ENCODE measurements at places on chromosomes 11 and 22. TPM values are rescaled to one million over a fixed set of nuclear protein-coding genes. Genes with fewer than 3 reads are reported as not detected.

GRCh38 chr11:692824-693414 lies 2.1 kb downstream of the DEAF1 start:
- peak overlapping the region; percentile 66 for H3K27ac ChIP-seq
- H3K4me3 ChIP-seq = no peak overlapping the region
- peaks cover 26% of the 10 kb centered on the region for H3K36me3 ChIP-seq
- DNase-seq = no peak
- H3K4me1 ChIP-seq = peaks cover 27% of the 10 kb centered on the region
- H3K27me3 ChIP-seq = no peaks in the 10 kb centered on the region

- no peaks in the 10 kb centered on the region for H3K36me3 ChIP-seq
- H3K27ac ChIP-seq = no peak overlapping the region
- peaks cover 8% of the 10 kb centered on the region for H3K4me1 ChIP-seq
- no peak for DNase-seq
These were observed 42.6 kb upstream of the TUB start for GRCh38 chr11:8038393-8038792.

DNA sequence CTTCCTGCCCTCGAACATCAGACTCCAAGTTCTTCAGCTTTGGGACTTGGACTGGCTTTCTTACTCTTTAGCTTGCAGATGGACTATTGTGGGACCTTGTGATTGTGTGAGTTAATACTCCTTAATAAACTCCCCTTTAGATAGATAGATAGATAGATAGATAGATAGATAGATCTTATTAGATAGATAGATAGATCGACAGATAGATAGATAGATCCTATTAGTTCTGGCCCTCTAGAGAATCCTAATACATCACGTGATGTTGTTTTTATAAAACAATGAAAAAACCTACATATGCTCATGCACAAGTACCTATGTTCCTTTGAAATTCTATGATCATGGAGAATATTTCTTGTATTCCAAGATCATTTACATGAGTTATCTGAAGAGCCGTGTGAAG lies 23.9 kb downstream of the APOBEC3H start:
- H3K4me1 ChIP-seq = no peaks in the 10 kb centered on the region
- no peak for DNase-seq
- no peaks in the 10 kb centered on the region for H3K36me3 ChIP-seq
- no peak overlapping the region for H3K4me3 ChIP-seq
- no peak overlapping the region for H3K27ac ChIP-seq

DNA sequence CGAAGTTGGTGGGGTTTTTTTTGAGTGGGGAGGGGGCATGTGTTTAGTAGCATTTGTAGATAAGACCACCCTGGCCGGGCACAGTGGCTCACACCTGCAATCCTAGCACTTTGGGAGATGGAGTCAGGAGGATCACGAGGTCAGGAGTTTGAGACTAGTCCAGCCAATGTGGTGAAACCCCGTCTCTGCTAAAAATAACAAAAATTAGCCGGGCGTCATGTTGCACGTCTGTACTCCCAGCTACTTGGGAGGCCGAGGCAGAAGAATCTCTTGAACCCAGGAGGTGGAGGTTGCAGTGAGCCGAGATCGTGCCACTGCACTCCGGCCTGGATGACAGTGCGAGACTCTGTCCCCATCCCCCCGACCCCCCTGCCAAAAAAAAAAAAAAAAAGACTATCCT lies 34.6 kb downstream of the CECR2 start:
- peaks cover 12% of the 10 kb centered on the region for H3K4me1 ChIP-seq
- no peak overlapping the region for H3K4me3 ChIP-seq
- H3K27ac ChIP-seq = no peak overlapping the region
- H3K27me3 ChIP-seq = no peaks in the 10 kb centered on the region
- peak; percentile 38 for DNase-seq
- no peaks in the 10 kb centered on the region for H3K36me3 ChIP-seq

DNA sequence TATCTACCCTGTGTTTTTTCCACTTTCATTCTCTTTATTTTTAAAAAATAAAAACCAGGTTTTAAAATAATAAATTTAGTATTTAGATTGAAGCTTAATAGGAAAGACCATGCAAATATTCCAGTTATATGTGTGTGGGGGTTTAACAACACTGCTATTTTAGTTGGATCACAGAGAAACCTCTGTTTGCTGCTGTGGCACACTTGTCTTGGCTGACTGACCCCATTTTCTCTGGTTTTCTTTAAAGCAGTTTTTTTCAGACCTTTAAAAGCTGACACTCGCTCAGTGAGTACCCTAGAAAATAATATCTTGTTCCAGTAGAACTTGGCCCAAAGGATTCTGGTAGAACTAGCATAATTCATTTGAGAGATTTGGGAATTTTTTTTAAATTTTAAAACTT lies 31.6 kb downstream of the ACER3 start:
- no peaks in the 10 kb centered on the region for H3K36me3 ChIP-seq
- no peak overlapping the region for H3K27ac ChIP-seq

- no peaks in the 10 kb centered on the region for H3K27me3 ChIP-seq
- no peaks in the 10 kb centered on the region for H3K4me1 ChIP-seq
- no peaks in the 10 kb centered on the region for H3K36me3 ChIP-seq
- no peak overlapping the region for H3K4me3 ChIP-seq
- H3K27ac ChIP-seq = no peak overlapping the region
These were observed 85.0 kb downstream of the CD44 start for GRCh38 chr11:35223991-35224390.

DNA sequence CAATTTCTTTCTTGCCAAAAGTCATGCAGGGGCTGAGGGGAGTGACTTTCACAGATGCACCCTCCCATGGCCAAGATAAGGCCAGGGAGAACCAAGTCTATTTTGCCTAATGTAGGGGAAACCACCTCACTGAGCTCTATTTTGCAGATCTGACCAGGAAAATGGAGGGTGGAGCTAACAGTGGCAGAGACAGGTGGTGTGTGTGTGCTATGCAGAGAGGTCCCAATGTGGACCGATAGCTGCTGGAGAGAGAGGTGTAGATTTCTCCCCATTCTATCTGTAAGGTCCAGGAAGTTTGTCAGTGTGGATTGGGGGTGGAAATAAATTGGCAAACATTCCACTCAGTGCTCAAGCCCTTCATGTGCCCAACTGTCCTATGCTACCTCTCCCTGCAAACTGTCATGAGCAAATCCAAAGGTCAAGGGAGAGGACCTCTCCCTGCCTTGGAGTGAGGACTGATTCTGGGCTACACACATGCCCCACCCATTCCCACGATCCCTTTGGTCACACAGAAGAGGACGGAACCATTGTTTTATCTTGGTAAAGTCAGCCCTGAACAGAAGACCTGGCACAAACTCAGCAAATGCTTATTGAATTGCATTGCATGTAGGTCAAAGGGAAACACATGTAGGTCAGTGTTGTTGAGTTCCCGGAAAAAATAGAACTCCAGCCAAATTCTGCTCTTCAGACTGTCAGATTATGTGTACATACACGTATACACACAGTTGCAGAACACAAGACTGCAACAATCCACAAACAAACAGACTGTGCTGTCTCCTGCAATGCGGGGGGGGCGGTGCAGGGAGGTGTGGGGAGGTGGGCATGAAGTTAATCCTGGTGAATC lies 65.9 kb downstream of the C11orf58 start:
- no peaks in the 10 kb centered on the region for H3K36me3 ChIP-seq
- H3K4me3 ChIP-seq = no peak overlapping the region
- no peaks in the 10 kb centered on the region for H3K27me3 ChIP-seq

DNA sequence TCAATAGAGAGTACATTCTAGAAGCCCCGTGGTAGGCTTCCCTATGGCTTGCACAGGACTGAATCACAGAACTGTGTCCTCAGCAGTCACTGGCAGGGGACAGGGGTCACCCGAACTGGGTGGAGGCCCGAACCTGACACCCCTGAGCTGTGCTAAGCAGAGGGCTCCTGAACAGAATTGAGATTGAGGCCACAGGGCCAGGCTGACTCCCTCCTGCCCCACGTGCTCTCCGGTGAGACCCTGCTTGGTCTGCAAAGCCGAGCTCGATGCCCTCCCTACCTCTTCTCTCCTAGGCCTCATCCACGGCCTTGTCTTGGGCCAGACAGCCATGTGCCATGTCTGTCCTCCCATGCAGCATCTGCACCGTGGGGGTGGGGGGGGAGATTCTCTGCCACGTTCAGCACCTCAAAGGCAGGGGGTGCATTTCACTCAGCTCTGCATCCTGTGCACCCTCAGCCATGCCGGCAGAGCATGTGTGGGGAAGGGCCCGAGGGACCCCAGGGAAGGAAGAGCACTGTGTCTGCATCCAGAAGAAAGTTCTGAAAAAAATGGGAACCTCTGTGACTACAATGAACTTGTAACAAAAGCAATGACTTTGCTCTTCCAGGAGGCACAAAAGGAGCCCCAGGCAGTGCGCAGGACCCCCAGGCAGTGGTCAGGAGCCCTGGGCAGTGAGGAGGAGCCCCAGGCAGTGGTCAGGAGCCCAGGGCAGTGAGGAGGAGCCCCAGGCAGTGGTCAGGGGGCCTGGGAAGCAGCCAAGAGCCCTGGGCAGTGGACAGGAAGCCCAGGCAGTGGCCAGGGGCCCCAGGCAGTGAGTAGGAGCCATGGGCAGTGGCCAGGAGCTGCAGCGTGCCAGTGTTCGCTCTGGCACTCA lies 76.7 kb upstream of the SEPTIN5 start:
- H3K36me3 ChIP-seq = no peaks in the 10 kb centered on the region
- no peak overlapping the region for H3K4me3 ChIP-seq
- peaks cover 16% of the 10 kb centered on the region for H3K27me3 ChIP-seq
- no peak overlapping the region for H3K27ac ChIP-seq
- no peaks in the 10 kb centered on the region for H3K4me1 ChIP-seq
- DNase-seq = no peak

DNA sequence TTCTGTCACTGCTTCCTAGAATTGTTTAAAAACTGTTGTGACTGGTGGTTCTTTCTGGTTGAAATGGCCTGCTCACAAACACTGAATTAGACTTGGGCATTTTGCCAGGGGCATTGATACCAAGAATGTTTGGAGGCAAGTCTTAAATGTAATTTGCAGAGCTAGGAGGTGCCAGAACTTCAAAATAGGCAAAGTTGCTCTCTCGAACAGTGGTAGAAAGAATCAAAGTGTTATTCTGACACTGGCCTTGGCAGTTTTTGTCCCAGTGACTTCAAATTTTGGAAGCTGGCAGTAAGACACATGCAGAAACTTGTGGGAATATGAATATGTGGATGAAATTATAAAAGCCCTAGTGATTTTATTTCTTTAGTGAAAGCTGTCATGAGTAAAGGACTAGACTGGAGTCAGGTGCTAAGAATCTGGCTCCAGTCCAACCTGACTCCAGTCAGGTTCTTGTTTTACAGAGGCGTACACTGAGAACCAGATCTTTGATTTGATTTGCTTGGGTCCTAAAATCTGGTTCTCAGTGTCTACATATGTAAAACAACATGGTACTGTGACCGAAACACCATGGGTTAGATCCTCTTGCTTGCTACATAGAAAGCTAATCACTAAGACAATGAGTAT lies 20.9 kb downstream of the SVIP start:
- H3K4me1 ChIP-seq = peaks cover 3% of the 10 kb centered on the region
- no peak for DNase-seq
- H3K27ac ChIP-seq = peak overlapping the region; percentile 55
- no peaks in the 10 kb centered on the region for H3K36me3 ChIP-seq

- H3K27ac ChIP-seq = peak overlapping the region; percentile 98
- H3K36me3 ChIP-seq = no peaks in the 10 kb centered on the region
- H3K4me1 ChIP-seq = peaks cover 55% of the 10 kb centered on the region
- no peak for DNase-seq
- H3K4me3 ChIP-seq = peak overlapping the region; percentile 25
These were observed 4.1 kb downstream of the C11orf52 start for GRCh38 chr11:111922803-111923202.

DNA sequence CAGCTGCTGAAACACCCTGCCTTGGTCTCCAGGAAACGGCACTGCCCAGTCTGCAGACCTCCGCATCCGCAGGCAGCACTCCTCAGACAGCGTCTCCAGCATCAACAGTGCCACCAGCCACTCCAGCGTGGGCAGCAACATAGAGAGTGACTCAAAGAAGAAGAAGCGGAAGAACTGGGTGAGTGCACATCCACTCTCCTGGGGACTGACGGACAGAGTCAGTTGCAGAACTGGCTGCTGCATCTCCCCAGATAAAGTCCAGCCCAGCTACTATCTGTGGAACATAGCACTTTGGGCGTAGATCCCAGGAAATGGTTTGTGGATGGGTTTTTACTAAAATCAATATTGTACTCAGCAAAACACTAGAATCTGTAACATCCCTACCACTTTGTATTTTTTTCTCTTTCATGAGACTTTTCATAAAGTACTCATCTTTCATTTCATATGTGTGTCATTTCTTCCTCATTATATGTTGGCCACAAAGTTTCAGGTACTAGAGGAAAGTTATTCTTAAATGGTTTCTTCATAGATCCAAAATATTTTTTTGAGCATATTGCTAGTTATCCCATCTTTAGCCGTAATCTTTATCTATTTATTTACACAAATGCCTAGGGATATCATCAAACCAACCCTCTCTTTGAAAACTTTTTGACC lies 80.1 kb downstream of the DBX1 start:
- H3K27ac ChIP-seq = no peak overlapping the region
- no peak overlapping the region for H3K4me3 ChIP-seq
- H3K4me1 ChIP-seq = no peaks in the 10 kb centered on the region
- DNase-seq = no peak
- no peaks in the 10 kb centered on the region for H3K27me3 ChIP-seq

Gene PLAAT2
- not detected for total RNA-seq

Gene VPREB3
- 0.93 TPM for total RNA-seq

Gene PLA2G6
- 11.9 TPM for total RNA-seq

Gene GGT5
- 7.7 TPM for total RNA-seq

Gene THAP12
- total RNA-seq = 19.5 TPM

Gene OR4C5
- not detected for total RNA-seq

Measured in heart left ventricle (tissue), 16 donors.